ENCODE measurements at places on chromosomes 12 and 14.

GRCh38 chr12:46794593-46795190, 31.1 kb downstream of the SLC38A4 start:
- peak; percentile 17 for DNase-seq

GRCh38 chr12:7872566-7873319, at the start of gene SLC2A14:
TSS of gene SLC2A14 (minus strand) at chr12:7872915. CDS start at chr12:7869880, 3,035 bp downstream.
- no peak for DNase-seq

GRCh38 chr12:89975574-89975973, 266.9 kb upstream of the ATP2B1 start:
- DNase-seq, result no peak

- DNase-seq, result no peak
These were observed 1359.6 kb downstream of the FSCB start for GRCh38 chr14:43147485-43147884.

DNA sequence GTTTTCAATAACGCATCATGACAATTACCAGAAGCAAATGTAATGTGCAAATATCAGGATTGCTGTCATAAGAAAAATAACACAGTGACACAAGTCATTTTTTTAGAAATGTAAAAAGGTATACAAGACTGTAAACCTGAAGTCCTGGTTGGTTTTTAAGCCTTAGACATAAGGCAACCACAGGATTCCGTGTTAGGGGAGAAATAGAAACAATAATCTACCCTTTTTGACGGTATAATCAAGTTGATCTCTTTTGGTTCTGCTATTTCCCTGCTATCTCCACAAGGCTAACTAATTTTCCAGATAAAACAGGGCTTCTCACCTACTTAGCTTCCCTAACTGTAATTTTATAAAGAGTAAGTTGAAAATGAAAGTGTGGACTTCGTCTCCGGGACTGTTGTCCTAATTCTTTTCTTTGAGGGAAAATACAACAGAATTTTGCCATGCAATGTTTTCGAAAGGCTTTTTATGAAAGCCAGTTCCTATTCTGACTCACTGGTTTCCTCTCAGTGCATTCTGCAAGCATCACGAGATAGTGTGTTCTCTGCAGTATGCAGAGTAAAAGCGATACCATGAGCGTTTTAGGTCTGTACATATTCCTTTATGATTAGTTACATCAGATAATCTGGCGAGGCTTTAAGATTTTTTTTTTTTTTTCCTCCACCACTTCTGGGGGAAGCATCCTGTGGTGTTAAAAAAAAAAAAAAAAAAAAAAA, 10.6 kb downstream of the MYO1H start:
- peak; percentile 20 for DNase-seq

DNA sequence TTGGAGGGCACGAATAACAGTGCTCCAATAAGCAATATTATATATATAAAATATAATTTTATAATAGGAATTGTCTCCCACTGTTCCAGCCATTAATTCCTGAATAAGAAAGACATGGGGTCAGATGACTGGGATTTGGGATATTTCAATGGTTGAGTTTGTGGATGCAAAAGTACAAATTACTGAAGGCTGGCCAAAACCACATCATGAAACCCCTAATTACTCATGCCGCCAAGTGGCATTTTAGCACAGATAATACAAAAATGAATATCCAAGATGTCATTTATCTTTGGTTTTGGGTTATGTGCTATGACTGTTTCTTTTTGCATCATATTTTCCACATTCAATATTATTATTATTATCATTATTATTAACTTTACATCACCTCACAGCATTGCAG, 261.4 kb upstream of the TBX3 start:
- no peak for DNase-seq

GRCh38 chr12:49043856-49044258, 16.7 kb downstream of the KMT2D start:
- peak; percentile 80 for DNase-seq

- DNase-seq, result no peak
These were observed 36.3 kb upstream of the SINHCAF start for GRCh38 chr12:31362115-31362758.

DNA sequence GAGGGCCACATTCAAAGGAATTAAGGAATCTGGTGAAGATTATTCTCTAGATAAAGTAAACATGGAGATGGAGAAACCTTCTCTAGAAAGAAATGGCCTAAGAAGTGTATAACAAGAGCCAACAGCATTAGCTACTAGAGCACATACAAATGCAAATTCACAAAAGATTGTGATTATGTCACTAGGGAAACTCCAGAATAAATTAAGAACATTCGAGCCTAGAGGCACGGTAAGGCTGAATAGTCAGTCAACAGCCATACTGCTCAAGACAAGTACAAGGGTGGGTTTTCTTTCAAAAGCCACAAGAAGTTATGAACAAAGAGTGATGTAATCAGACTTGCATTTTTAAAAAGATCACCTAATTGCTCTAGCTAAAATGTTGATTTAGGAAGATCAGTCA, 25.4 kb downstream of the PPP4R3A start:
- DNase-seq, result no peak

DNA sequence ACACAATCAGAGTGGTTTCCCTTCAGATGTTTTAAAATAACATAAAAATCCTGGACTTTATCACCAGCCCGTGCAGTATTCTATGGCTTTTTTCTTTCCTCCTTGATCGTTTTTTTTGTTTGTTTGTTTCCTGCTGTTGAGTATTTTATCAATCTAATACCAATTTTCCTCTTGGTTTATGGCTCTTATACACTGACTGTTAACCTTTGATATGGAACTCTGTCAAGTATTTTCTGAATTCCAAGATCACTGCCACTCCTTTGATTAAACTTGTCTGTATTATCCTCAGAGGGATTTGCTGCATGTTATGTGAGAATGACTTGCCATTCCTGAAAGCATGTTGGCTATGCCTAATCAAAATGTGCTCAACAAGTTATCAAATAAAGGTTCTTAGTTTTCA, 88.4 kb downstream of the PELI2 start:
- DNase-seq, result no peak

- no peak for DNase-seq
These were observed 696 bp upstream of the GPHN start for GRCh38 chr14:66507181-66507721.

DNA sequence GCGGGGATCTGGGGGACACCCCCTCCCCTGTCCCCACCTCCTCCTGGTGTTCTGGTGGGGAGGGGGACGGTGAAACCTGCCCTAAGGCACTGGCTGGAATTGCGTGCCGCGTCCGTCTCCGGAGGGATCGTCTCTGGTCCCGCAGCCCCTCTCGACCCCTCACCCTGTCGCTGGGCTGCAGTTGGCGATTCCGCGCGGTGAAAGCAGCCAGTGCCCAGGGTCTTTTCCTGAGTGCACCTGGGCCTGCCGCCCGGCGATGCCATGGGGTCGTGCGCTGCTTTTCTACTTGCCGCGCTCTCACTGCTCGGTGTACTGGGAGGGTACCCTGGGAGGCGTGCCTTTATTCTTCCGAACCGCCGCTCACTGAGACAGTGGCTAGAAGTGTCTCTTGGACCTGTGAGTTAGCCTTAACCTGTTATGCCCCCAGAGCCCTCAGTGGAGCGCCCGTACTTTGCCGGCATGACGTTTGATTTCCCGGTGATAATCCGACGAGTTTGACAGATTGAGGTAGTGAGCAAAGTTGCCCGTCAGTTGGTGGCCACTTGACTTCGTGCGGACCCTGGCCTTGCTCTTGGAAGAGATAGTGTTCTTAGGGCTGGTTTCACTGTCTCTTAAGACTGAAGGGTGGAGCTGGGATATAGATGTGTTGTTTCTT, 788 bp downstream of the SFSWAP start:
- peak; percentile 11 for DNase-seq

- DNase-seq, result peak; percentile 14
These were observed 3.2 kb upstream of the GSC start for GRCh38 chr14:94773061-94773648.

All from activated T-cell treated with anti-CD3 and anti-CD28 coated beads, Interleukin-2, amount 50 U/mL, for 72 hours (primary cell).